Thoracic aorta endothelial cell (primary cell): ENCODE measurements at places on chromosomes 6 and 20. TPM values are rescaled to one million over a fixed set of nuclear protein-coding genes. Genes with fewer than 3 reads are reported as not detected.

PKHD1 gene
- total RNA-seq, result not detected in 2 replicates

CRYBG1 gene
- 16.4 and 55.7 TPM in 2 replicates for total RNA-seq

LY6G6F gene
- total RNA-seq, result not detected in 2 replicates

LY6G6D gene
- total RNA-seq, result not detected in 2 replicates

NKAIN4 gene
- total RNA-seq, result not detected in 2 replicates

PRL gene
- not detected in 2 replicates for total RNA-seq

RBM38 gene
- total RNA-seq, result 22.6 and 25.1 TPM in 2 replicates

RBPJL gene
- not detected in 2 replicates for total RNA-seq

UNC5CL gene
- total RNA-seq, result 0.14 TPM in 1 of 2 replicates, not detected in the other

HTR1E gene
- not detected in 2 replicates for total RNA-seq

ACTL10 gene
- 2.5 and 2.7 TPM in 2 replicates for total RNA-seq

DDO gene
- total RNA-seq, result 0.36 TPM in 1 of 2 replicates, not detected in the other

SIRPB1 gene
- 0.14 and 0.80 TPM in 2 replicates for total RNA-seq

E2F1 gene
- total RNA-seq, result 10.1 and 16.7 TPM in 2 replicates

RHAG gene
- not detected in 2 replicates for total RNA-seq

EDN1 gene
- total RNA-seq, result 244 and 403 TPM in 2 replicates

PLA2G7 gene
- 0.50 TPM in 1 of 2 replicates, not detected in the other for total RNA-seq

TCF21 gene
- not detected in 2 replicates for total RNA-seq

CLDN20 gene
- not detected in 2 replicates for total RNA-seq

APCDD1L gene
- total RNA-seq, result 0.14 and 0.40 TPM in 2 replicates

NAPB gene
- total RNA-seq, result 13.1 and 15.4 TPM in 2 replicates
